ENCODE measurements at places on chromosomes 11 and 22. TPM values are rescaled to one million over a fixed set of nuclear protein-coding genes. Genes with fewer than 3 reads are reported as not detected.

The APOBEC3H gene
- total RNA-seq, result not detected

The C11orf54 gene
- total RNA-seq, result 18.7 TPM

The SYT12 gene
- total RNA-seq, result not detected

The FOLH1 gene
- 1.4 TPM for total RNA-seq

The MUC5AC gene
- not detected for total RNA-seq

The OR51B4 gene
- not detected for total RNA-seq

The POTEH gene
- total RNA-seq, result not detected

The ZNF280A gene
- total RNA-seq, result not detected

The EMID1 gene
- total RNA-seq, result 0.51 TPM

The APOC3 gene
- total RNA-seq, result not detected

The MIAT gene
- total RNA-seq, result 0.53 TPM

The ABCC8 gene
- not detected for total RNA-seq

The MICAL2 gene
- total RNA-seq, result 222 TPM

The MAML2 gene
- 17.1 TPM for total RNA-seq

The CHST1 gene
- 71.2 TPM for total RNA-seq

DNA sequence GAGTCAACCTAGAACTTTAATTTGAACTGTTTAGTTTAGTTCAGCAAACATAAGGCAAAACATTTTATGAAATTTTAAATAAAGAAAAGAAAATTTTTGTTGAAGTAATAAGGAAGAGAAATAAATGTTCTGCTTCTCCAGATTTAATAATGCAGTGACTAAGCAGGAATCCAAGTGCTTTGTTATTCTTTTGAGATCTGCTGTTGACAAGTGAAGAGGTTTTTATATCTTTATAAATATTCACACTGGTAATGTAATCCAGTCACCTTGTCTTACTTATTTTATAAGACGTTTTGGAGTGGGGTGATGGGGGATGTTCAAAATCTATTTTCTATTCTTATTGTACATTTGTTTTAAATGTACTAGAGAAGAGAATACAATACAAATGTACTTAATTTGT, 725.9 kb upstream of the CCDC179 start:
- DNase-seq, result no peak

DNA sequence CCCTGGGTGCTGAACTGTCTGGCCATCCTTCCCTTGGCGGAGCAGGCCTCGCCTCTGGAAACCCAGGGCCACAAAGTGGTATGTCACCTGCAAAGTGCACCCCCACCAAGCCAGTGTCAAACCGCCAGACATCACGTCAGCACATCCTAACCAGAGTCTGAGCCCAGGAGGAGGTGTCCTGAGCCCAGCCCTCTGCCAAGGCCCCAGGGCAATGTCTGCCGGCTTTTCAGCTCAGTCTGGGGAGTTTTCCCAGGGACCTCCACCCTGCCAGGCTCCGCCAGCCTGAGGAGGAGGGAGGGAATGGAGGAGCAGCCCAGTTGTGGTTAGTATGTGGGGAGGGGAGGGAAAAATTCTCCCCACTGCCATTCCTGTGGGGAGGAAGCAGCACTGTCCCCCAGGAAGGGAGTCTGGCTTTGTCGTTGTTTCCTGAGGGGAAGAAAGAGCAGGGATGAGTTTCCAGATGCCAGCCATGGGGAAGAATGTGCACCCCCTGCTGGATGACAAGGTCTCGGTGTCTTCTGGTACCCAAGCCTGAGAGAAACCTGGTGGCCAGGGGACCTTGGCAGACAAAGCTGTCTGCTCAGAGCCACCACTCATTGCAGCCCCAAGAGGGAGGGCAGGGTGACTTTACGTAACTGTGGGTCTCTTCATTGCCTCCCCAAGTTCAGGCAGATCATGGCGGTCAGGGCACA, 81.4 kb upstream of the CD82 start:
- peak; percentile 12 for DNase-seq

- peak; percentile 34 for DNase-seq
Observed at GRCh38 chr11:65424205-65425104, 1.9 kb downstream of the NEAT1 start.

GRCh38 chr11:102267609-102268008, 49.7 kb upstream of the BIRC3 start:
- peak; percentile 18 for DNase-seq

GRCh38 chr11:94516725-94517124, 4.5 kb downstream of the C11orf97 start:
- DNase-seq, result no peak

DNA sequence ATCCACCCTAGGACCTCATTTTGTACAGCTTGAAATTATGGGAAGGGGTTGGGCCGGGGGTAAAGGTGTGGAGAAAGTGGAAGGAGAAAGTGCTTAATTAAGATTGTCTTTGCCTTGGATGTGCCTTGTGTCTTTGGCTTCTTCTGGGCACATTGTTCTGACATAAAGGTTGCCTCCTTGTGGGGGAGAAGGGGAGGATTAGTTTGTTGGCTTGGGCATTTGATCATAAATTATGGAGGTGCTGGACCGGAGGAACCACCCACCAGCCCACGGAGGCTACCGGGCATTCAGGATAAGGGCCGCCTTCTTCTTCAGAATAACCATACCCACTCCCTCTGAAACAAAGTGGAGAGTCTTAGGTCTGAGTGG, 1.3 kb downstream of the PAFAH1B2 start:
- peak; percentile 73 for DNase-seq

DNA sequence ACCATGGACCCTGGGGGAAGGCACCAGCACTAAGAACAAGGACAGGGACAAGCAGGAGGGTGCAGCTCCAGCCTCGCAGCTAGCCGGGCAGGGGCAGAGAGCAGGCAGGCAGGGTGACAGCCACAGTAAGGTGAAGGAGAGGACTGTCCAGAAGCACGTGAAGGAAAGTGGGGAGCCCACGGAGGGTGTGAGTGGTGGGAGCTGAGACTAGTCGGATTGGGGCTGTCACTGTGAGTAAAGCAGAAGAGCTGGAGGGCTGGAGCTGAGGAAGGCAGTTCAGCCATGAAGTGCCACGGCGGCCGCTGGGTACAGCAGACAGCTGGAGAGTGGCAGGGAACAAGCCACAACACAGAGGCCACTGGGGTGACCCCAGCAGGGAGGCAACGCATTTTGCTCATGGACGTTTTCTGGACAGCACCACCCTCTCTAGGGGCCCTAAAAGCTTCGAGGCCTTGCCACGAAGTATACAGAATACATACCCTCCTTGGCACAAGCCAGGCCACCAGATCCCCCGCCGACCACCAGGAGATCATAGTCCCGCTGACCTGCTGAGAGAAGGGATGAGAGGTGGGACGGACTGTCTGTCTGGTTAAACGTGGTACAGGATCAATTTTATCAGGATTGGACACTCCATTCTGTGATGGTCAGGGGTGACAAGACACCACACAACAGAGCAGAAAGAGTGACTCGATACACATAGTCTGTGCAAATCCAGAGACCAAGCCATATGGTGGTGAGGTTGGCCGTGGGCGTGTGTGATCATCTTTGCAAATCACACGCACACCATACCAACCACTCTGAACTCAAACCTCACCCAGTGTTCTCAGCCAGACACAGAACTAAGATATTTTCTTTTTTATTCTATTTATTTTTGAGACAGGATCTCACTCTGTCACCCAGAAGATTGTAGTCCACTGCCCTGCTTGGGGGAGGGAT, 10.8 kb upstream of the COMT start:
- DNase-seq, result no peak

GRCh38 chr11:63940786-63941185, 2.0 kb downstream of the NAA40 start:
- DNase-seq, result no peak

- no peak for DNase-seq
Observed at GRCh38 chr11:22640862-22641261, 15.2 kb upstream of the FANCF start.

DNA sequence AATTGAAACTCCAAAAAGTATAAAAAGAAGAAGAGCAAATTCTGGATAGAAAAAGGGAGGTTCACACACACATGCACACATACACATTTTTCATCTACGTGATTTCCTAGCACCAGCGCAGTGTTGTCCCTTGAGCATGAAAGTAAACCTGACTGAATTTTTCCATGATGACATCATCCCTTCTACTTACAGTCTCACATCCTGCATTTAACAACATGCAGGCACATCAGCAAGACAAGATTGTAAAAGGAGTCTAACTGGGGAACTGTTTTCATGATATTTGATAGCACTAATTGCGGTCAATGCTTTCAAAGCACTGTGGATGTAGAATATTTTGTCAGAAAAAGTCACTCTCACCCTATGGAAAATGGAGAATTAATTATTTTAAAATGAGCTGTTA, 36.6 kb downstream of the GAS2 start:
- DNase-seq, result peak; percentile 93

- DNase-seq, result no peak
Observed at GRCh38 chr11:19722702-19723101, 10.1 kb downstream of the NAV2 start.

- DNase-seq, result no peak
Observed at GRCh38 chr11:59862252-59862651, 4.0 kb downstream of the TCN1 start.

GRCh38 chr11:8321876-8322275, 58.2 kb upstream of the LMO1 start:
- DNase-seq, result no peak

GRCh38 chr11:134679592-134679991, 267.6 kb upstream of the B3GAT1 start:
- DNase-seq, result no peak

DNA sequence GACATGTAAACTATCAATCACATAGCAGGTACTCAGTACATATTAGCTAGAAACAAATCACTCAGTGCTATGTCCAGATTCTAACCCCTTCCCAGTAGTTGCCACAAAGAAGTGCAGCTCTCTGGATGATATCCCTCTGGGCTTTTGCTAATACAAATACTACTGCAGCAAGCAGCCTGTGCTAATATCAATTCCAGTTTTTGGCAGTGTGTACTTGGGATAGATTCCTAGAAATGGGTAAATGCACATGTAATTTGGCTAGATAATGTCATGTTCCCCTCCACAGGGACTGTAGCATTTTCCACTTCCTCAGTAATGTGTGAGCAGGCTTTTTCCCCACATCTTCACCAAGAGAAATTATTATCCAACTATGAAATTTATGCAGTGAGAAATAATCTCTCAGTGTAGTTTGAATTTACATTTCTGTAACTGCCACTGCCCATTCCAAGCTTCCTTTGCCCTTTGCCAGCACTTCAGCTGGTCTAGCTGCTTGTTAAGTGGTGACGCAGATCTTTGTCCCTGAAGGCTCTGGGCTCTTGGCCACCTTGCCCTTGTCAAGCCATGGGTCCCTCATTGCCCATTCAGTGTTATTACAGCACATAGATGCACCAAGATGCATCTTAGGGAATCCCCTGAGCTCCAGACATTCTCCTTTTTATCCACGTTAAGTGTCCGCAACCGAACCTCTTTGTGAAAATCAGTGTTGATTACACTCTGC, 107.1 kb upstream of the CLPB start:
- no peak for DNase-seq

GRCh38 chr11:116311206-116311605, 461.6 kb downstream of the BUD13 start:
- DNase-seq, result no peak

DNA sequence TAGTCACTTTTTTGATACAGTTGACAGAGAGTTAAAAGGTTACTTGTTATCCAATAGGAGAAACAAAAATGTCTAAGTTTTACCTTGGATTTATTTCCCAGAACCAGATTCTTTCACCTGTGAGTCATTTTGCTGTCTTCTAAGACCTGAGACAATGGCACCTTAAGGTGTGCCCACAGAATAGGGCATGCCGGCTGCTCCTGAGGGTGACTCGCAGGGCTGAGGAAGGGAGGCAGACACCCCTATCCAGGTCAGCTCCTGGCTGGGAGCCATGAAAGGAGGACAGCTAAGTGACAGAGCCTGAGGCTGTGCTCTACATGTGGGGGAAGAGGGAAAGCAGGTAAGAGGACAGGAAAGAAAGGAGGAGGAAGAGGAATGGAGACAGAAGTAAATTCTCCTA, 67.8 kb downstream of the RASSF10 start:
- DNase-seq, result no peak

DNA sequence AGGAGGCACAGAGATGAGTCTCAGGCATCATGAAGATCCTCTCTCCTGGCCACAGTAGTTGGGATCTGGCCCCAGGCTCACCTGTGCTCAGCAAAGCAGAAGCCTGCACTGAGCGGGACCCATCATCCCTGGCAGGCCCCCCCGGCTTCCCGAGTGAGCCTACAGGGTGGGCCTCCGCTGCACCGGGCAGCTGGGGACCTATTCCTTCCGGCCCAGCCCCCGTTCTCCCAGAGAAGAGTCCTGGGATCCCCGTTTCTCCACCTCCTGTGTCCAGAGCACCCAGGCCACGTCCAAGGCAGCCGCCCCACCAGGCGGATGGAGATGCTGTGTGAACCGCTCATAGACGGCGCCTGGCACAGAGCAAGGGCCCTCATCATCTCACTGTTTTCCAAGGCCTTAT, 52.5 kb downstream of the ANO1 start:
- DNase-seq, result no peak

DNA sequence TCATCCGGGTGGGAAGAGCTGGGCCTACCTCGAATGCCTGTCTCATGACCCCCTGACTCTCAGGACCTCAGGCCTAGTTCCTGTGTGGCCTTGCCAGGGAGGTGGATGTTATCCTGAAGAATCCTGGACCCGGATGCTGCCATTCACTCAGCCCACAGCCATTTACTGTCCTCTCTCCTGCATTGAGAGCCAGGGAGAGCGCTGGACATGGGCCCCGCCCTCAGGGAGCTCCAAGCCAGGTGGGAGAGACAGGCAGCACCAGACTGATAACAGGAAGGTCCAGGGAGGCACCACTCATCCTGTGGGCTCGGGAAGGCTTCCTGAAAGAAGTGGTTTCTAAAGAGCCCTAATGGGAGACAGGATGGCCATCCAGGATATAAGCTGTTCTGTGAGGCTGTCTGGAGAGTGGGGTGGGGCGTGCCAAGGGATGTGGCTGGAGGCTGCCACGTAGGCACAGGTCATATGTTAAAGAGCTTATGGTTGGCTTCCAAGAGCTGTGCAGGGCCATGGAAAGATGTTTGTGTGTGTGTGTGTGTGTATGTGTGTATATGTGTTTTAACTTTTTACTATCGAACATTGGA, 8.6 kb downstream of the SERPINH1 start:
- DNase-seq, result no peak

GRCh38 chr11:96942855-96943254, 553.0 kb downstream of the JRKL start:
- DNase-seq, result no peak

GRCh38 chr11:124233376-124233775, 7.5 kb upstream of the OR8G1 start:
- no peak for DNase-seq

Data from endothelial cell of umbilical vein (primary cell).